B cell (primary cell): ENCODE measurements at places on chromosomes 4 and X.

DNA sequence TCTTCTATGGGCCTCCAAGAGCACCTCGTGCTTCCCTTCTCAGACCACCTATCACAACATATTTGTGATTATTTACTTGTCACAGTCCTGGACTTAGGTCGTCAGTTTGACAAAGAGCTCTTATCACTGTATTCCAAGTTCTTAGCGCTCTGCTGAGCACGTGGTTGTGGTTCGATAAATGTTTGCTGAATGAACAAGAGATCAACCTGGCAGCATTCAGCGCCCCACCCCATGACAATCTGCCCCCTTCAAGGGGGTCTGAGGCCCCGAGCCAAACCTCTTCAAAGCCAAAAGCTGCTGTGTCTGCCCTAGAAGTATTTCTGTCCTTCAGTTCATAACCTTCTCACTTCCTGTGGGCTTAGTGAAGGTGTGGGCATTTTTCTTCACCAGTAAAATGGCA is 15.0 kb downstream of the RPS4X start:
- DNase-seq = no peak

GRCh38 chrX:71873459-71873833 is 37.2 kb upstream of the NHSL2 start:
- DNase-seq = no peak

GRCh38 chrX:78168065-78168464 is 28.6 kb upstream of the TAF9B start:
- DNase-seq = no peak

DNA sequence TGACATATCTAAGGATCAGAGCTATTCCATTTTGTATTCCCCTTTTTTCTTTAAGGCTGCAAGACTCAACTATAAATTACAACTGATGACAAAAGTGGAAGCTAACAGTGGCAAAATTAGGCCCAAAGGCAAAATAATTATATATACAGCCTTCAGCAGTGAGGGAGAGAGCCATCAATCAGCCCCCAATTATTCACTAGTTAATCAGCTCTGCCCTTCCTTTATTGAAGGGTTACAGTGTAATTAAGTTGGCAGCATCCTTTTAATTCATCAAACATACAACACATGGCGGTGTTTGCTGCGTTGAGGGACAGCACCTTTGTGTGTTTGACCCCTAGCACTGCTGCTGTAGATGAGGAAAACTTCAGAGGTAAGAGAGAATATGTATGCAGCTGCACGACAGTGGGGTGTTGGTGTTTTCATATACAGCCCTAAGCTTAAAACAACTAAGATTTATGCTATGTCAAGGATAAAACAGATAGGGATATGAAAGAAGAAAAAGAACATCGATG is 973.9 kb upstream of the POU3F4 start:
- no peak for DNase-seq

- DNase-seq = no peak
Observed at GRCh38 chr4:132839070-132839469, 310.0 kb upstream of the PCDH10 start.

- no peak for DNase-seq
Observed at GRCh38 chr4:116796022-116796421, 289.4 kb downstream of the TRAM1L1 start.

DNA sequence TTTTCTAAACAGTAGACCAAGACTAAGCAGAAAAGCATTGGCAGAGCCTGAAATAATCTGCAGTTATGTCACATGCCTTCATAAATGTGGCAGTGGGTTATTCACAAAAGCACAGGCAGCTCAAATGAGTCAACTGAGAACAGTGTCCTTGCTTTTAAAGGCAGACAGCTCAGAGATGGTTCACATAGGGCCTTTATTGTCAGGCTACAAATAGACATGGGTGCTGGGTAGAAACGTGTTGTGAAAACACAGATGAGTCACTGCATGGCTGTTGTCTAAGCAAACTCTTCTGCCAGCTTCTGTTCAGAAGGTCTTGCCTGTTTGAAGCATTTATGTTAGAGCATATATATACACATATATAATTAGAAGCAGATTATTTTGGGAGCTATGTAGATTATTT is 118.0 kb downstream of the SLC4A4 start:
- DNase-seq = no peak

DNA sequence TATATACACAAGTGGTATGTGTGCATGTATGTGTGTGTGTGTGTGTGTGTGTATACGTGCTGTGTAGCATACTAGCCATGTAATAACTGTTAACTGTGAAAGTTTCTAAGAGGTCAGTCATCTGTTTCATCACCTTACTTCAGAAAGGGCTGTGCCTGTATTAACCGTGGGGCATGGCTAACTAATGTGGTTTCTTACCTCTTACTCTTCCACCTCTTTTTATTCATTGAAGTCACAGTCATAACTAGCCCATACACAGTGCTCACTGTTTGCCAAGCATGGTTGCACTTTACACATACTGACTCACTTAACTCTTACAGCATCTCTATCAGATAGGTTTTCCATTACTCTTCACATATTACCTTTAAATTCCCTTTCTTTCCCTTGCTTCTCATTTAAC is 23.7 kb upstream of the LRAT start:
- no peak for DNase-seq

GRCh38 chrX:32480019-32480418 is 731.3 kb downstream of the DMD start:
- no peak for DNase-seq

GRCh38 chr4:1727117-1728031 is 6.1 kb downstream of the TACC3 start:
- DNase-seq = no peak

- peak; percentile 68 for DNase-seq
Observed at GRCh38 chrX:30822068-30822681, 66.9 kb downstream of the TAB3 start.

DNA sequence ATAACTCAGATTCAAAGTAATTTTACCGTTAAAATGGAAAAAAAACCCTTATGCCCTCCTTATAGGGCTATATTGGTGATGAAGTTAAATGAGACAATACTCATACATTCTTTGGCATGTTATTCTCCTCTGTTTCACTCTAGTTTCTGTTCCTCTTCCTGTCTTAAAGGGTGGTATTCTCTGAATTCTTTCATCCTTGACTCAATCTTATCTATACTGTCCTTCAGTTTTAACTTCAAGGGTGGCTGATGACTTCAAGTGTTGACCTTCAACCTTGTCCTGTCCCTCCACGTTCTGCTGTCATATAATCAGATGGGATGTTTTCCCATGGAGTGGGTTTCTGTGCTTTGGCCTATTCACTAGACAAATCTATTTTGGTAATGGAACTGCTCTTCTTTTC is 44.0 kb downstream of the ZNF518B start:
- peak; percentile 59 for DNase-seq

DNA sequence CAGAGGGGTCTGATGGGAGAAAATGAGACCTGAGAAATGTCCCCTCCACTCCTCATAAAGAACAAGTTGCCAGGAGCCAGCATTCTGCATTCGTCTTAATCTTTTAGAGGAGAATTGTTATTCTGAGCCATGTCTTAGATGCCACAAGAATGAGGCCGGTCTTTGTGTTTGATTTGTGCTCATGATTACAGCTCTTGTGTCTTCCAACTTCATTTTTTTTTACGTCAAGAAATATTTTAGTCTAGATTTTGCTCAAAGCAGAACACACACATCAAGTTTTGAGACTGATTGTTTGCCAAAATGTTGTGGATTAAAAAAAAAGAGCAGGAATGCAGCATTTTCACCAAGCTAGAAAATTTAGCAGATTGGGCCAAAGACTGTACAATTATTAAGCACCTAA is 130.6 kb upstream of the PITX2 start:
- no peak for DNase-seq

DNA sequence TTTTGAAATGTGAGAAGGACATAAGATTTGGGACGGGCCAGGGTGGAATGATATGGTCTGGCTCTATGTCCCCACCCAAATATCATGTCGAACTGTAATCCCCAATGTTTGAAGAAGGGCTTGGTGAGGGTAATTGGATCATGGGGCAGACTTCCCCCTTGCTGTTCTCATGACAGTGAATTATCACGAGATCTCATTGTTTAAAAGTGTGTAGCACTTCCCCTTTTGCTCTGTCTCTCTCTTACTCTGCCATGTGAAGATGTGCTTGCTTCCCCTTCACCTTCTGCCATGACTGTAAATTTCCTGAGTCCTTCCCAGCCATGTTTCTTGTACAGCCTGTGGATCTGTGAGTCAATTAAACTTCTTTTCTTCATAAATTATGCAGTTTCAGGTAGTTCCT is 17.5 kb downstream of the MTMR8 start:
- DNase-seq = no peak

DNA sequence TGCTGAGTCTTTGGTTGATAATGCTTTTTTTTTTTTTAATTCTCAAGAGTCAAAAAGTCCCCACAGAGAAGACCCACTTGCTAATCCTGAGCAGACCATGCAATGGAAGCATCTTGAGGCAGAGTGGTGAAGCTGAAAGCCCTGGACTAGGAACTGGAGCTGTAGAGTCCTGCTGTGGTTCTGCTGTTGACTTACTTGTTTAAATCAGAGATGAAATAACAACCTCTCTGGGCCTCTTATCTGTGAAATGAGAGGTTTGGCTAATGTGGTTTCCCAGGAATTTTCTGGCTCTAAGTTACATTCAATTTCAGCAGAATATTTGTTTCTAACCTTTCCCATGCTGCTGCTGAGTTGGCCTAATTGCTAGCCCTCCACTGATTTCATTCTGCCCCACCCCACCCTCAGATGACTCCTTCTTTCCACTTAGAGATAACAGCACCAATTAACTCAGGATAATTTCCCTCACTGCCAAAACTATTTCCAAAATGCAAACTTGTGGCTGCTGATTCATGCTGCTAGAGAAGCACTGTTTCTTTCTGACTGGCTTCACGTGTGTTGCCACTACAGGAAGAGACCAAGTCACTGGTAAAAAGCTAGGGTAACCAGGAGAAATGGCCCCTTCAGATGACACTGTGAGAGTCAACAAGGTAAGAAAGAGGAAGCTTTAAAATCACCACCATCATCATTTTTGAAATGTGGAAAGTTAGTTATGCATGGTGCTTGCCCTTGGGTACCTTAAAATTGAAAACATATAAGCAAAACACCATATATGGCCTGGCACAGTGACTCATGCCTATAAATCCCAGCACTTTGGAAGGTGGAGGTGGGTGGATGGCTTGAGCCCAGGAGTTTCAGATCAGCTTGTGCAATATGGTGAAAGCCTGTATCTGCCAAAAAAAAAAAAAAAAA is 326.4 kb downstream of the DCHS2 start:
- DNase-seq = no peak

GRCh38 chr4:65083076-65083475 is 587.2 kb downstream of the EPHA5 start:
- DNase-seq = no peak

DNA sequence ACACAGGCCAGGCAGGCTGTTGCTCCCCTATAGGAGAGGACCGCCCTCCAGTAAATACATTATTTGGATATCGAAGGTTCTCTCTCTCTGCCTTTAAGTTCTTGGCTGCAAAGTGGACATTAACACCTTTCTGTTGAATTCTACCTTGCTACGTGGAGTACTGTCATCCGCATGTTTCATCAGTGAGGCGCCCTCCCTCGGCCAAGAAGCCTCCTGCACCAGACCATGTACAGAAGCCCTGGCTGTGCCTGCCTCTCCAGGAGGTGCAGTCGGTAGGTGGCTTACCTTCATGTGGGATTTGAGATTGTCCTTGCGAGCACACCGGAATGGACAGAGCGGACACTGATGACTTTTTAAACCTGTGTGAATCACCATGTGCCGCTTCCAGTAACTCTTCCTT is 46.7 kb downstream of the ZNF827 start:
- DNase-seq = no peak

- no peak for DNase-seq
Observed at GRCh38 chr4:104206784-104207183, 287.9 kb downstream of the CXXC4 start.

GRCh38 chr4:118180776-118181175 is 146.5 kb downstream of the NDST3 start:
- no peak for DNase-seq

DNA sequence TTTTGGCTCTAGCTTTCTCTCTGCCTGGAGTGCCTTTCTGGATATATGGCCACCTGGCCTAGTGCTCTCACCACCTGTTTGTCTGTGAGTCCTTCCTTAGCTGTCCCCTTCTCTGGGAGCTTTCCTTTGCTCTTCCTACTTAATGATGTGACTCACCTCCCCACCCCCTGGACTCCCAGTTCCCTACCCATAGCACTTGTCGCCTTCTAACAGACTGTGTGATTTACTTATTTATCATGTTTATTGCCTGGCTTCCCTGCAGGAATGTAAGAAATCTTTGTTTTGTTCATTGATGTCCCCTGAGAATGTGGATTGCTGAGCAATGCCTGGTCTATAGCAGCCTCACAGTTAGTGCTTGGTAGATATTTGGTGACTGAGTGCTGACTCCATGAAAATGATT is 18.9 kb downstream of the ADD1 start:
- no peak for DNase-seq

- no peak for DNase-seq
Observed at GRCh38 chrX:118538386-118538785, 42.8 kb downstream of the DOCK11 start.

GRCh38 chr4:159134429-159134828 is 31.6 kb downstream of the RAPGEF2 start:
- DNase-seq = peak; percentile 13

DNA sequence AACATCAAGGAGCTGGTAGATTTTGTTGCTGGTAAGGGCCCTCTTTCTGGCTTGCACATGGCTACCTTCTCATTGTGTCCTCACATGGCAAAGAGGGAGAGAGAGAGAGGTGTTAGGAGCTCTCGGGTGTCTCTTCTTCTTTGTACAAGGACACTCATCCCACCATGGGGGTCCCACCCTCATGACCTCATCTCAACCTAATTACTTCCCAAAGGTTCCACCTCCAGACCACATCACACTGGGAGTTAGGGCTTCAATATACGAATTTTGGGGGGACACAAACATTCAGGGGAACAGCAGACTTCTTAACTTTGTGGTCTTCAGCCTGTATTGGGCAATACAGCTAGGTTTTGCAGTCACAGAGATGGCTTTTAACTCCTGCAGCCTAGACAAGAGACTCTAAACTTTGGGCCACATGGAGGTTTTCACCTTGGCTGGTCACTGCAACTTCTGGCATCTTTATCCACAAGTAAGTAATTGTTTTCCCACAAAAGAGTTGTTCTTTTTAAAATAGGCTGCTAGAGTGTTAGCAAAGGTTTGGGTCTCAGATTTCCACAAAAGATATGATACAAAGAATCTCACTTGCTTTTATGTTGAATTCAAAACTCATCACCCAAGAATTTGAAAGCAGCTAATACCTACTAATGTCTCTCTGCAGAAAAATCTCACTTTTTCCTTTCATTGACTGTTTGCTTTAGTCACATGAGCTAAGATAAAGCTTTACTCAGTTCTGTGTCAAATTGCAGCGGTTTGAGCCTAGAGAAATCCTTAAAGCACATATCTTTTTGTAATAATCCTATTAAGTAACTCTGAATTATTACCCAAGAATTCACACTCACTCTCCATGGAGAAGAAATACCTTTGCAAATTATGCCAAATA is 39.6 kb upstream of the BBS12 start:
- DNase-seq = no peak

DNA sequence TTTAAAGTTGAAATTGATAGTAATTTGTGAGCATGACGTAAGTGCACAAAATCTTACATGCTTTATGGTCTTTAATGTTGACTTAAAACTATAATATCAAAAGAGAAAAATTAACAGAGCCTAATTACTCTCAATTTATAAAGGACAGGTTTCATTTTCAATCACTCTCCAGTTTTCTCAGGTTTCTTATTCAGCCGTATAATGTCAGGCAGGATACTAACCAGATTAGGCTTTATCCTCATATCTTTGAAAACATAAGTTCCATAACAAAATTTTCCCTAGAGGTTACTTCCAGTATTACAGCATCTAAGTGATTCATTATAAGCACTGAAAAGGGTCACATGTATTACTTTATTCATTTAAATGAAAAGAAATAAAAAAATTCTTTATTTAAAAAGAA is 492.1 kb downstream of the PACRGL start:
- DNase-seq = no peak
